Fibroblast of mammary gland (primary cell): ENCODE measurements at places on chromosomes 12 and 14.
A peak's percentile ranks its signal among the peaks of the same experiment; 100 is the strongest.

GRCh38 chr12:67891596-67891995 lies 97.7 kb upstream of the IFNG-AS1 start:
- no peak for DNase-seq

DNA sequence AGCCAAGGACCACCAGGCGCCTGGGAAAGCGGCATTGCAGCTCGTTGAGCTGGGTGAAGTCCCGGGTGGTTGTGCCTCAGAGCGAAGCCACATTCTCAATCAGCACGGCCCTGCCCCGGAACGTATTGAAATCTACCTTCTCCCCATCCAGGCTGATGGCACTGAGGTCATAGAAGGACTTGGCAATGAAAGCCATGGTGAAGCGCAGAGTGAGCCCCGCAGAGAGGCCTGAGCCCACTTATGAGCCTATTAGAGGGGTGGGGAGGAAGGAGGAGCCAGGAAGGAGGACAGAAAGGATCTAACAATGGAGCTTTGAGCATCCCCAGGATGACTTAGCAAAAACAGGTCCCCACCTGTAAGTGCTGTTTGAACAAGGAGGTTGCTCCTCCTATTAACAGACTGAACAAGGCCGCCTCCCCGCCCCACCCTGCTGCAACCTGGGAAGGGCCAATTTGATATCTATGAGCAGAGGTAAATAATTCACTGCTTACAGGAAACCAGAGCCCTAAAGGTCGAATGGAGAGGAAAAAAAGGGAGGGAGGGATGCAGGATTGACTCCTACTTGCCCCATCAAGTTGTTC lies at the start of gene GPX2:
Gene GPX2, minus strand, starts transcription at position 215 of the 581 bp plus-strand sequence. Its CDS starts 19 bp downstream, at position 196.
- DNase-seq = no peak

- DNase-seq = no peak
Observed at GRCh38 chr14:98234208-98234607, 1037.8 kb downstream of the BCL11B start.

DNA sequence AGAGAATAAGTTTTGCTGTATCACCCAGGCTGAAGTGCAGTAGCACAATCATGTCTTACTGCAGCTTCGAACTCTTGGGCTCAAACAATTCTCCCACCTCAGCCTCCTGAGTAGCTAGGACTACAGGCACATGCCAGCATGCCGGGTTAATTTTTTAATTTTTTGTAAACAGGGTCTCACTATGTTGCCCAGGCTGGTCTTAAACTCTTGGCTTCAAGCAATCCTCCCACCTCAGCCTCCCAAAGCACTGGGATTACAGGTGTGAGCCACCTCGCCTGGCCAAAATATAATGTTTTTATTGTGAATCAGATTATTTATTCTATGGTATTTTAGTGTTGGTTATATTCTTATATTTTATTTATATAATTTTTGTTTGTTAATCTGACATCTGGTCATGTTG lies 3.8 kb upstream of the ZNF740 start:
- DNase-seq = no peak

DNA sequence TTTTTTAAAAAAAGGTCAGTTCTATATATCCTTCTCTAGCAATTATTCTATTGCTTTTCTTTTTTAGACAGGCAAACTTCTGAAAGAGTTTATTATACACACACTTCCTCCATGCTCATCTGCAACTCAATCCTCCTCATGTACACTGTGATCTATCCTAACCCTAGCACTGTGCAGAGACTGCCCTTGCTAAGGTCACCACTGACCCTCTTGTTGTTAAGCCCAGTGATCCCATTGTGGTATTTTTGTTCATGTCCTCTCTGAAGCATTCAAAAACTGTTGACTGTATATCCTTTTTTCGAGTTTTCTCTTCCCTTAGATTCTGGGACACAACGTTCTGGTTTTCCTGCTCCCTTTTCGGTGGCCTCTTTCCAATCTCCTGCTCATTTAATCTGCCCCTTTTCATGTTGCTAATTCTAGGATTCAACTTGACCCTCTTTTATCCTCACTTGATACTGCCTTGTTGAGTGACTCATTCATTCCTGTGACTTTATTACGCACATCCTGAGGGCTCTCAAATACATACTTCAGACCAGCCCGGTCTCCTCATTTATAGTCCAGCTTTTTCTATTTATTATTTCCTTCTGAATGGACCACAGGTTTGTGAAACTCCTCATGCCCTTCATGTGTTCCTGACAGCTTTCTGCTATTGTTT lies 53.9 kb upstream of the PTPRB start:
- DNase-seq = peak; percentile 11

GRCh38 chr12:3333583-3333982 lies 157.4 kb upstream of the PRMT8 start:
- no peak for DNase-seq

- DNase-seq = no peak
Observed at GRCh38 chr12:47317175-47317915, 237.6 kb upstream of the AMIGO2 start.

- DNase-seq = no peak
Observed at GRCh38 chr12:32896432-32897280, at the start of gene PKP2. Gene PKP2 (minus strand): TSS chr12:32896777. CDS start chr12:32896731, 46 bp downstream.

- no peak for DNase-seq
Observed at GRCh38 chr12:17810399-17810798, 279.6 kb downstream of the RERGL start.

DNA sequence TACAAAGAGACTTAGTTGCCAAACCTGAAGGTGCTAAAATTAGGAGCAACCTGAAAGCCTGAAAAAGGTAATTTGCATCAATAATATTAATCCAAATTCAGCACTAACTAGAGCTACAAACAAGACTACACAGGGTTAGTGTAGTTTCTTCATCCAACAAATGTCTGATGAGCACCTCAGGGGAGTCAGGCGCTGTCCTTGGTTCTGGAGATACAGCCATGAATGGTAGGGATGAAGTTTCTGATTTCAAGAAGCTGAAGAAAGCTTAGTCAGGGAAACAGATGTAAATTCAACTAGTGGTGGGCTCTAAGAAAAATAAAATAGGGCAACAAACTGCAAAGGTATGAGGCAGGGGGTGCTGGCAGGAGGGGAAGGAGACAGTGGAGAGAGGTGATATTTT lies 266.3 kb downstream of the GLT1D1 start:
- no peak for DNase-seq

DNA sequence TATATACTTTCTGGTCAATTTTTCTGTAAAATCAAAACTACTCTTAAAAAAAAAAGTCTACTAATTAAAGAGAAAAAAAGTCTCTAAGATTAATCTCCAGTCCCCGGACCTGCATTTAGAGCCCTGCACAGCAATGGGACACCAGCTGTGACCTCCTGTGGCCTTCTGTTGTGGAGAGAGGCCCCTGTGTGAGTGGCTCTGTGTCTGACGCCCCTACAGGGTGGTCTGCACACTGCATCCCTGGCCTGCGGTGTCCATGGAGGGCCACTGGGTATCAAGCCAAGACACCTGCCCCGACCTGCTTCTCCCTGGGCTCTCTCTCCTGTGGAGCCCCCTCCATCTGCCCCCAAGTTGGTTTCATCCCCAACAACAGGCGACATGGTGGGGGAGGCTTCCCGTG lies 248.0 kb upstream of the DIO3 start:
- no peak for DNase-seq

- DNase-seq = no peak
Observed at GRCh38 chr14:65352964-65353530, 59.5 kb upstream of the FUT8 start.

- DNase-seq = no peak
Observed at GRCh38 chr12:106228320-106228710, 19.5 kb downstream of the CKAP4 start.

- DNase-seq = no peak
Observed at GRCh38 chr12:112063273-112063672, 45.3 kb downstream of the NAA25 start.

GRCh38 chr12:131088701-131089530 lies 135.2 kb downstream of the ADGRD1 start:
- DNase-seq = no peak

DNA sequence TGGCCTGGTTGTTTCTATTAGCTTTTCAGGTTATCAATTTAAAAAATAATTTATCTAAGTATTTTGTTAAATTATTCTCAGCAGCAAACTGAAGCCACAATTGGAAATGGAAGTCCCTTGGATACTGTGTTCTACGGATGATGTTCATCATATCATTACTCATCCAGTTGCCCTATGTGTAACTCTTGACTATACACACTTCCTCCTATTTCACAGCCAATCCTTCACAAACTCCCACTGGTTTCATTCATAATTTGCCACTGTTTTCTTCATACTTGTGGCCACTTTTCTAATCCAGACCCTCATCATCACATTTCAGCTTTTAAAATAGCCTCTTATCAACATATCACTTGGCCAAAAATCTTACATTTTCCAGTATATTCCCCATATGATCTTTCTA lies 84.0 kb downstream of the CATSPERB start:
- DNase-seq = peak; percentile 28

- no peak for DNase-seq
Observed at GRCh38 chr14:75411214-75411540, 16.6 kb upstream of the JDP2 start.

DNA sequence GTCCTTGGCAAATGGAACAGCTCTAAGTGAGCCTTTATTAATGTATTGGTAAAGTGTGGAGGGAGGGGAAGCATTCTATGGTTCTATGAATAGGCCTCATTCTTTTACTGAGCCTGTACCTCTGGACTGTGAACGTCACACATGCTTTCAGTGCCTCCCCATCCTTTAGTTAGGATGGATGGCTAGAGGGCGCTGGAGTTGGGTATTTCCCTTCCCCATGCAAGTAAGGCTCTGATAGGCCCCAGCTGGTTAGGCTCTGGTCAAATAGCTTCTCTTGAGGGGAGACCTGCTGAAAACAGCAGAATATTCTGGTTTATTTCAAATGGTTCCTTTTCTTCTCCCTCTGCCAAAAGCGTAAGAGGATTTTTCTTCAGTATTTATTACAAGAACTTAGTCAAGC lies 860.9 kb upstream of the MDGA2 start:
- DNase-seq = no peak

- no peak for DNase-seq
Observed at GRCh38 chr14:74909501-74909900, 13.6 kb downstream of the RPS6KL1 start.

- no peak for DNase-seq
Observed at GRCh38 chr14:36021591-36022320, 154.8 kb downstream of the PTCSC3 start.

- no peak for DNase-seq
Observed at GRCh38 chr14:103250874-103251273, 83.2 kb upstream of the EIF5 start.

DNA sequence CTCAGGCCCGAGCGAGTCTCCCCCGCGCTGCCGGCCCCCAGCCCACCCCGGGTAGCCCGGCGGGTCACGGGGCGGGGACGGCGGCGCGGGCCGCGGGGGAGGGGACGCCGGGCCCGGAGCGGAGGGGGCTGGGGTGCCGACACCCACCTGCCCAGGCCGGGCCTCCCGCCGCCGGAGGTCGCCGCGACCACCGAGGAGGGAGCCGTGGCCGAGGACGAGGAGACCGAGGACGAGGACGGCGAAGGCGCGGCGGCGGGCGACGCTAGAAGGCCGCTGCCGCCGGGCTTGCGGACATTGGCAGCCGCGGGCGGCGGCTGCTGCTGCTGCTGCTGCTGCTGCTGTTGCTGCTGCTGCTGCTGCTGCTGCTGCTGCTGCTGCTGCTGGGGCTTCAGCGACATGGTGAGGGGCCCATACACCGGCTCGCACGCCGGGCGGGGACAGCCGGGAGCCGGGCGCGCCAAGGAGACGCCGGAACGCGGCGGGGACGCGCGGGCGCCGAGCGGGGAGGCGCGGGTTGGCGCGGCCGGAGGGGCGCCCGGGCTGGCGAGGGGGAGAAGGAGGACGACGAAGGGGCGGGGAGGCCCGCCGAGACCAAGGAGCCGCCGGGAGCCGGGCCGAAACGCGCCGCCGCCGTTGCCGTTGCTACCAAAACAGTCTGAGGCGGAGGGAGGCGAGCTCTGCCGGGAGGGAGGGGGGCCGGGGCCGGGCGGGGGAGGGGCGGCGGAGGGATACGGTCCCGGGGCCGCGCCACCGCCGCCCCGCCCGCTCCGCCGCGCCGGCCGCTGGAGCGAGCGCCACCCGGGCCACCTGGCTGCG lies at the start of gene ATXN2:
Gene ATXN2, minus strand, starts transcription at position 679 of the 816 bp plus-strand sequence. Its CDS starts 281 bp downstream, at position 398.
- DNase-seq = no peak

GRCh38 chr12:52832985-52833905 lies 866 bp downstream of the KRT79 start:
- no peak for DNase-seq

GRCh38 chr12:14601692-14602478 lies 34.2 kb upstream of the PLBD1 start:
- no peak for DNase-seq

GRCh38 chr14:89239023-89239422 lies 178.0 kb downstream of the FOXN3 start:
- no peak for DNase-seq

DNA sequence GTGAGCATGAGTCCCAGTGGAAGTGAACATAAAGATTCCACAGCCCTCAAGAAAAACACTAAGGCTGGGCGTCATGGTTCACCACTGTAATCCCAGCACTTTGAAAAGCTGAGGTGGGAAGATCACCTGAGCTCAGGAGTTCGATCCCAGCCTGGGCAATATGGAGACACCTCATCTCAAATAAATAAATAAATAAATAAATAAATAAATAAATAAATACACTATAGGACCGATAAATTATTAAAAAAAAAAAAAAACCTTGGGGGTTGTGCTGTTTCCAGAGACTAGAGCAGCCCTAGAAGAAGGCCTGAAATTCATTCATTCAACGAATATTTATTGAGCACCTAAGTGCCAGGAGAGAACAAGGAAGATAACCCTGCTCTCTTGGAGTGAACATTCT lies 1.5 kb upstream of the KANSL2 start:
- no peak for DNase-seq

DNA sequence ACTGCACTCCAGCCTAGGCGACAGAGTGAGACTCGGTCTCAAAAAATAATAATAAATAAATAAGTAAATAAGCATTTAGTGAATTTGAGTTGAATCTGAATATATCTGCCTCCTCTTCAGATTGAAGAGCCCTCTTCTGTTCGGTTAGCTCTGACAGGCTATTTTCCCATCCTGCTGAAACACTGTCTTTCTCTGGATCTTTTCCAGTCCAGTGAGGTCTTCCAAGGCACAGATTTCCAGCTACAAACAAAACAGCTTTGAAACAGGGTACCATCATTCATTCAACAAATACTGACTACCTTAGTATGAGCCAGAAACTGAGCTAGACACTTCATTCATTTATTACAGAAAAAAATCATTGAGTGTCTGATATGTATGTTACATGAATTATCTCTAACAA lies 7.2 kb upstream of the SPRYD3 start:
- no peak for DNase-seq

GRCh38 chr12:111826992-111827391 lies 15.0 kb upstream of the MAPKAPK5 start:
- DNase-seq = no peak

DNA sequence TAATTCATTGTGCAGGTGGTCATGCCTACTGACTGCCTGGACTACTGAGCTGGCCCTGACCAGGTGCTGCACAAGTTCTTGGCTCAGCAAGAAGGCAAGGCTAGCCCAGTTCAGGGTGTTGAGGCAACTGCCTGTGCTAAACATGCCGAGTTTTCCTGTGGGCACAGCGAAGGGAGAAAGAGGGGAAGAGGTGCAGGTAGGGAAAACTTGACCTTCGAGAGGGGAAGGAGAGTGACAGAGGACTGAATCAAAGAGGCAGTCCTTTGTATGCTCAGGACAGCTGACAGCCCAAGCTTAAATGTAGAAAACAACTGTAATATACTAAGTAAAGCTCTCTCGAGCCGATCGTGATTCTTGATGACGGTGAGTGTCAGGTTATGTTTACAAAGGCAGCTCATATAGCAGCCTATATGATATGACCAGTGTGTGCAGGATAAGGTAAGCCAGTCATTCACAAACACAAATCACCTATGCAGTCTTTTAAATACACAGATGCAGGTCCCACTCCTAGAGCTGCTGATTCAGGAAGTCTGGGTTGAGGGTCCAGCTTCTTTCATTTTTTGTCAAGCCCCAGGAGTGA lies 2.6 kb downstream of the IRAK3 start:
- DNase-seq = no peak

GRCh38 chr12:54427106-54427505 lies 8.0 kb upstream of the ITGA5 start:
- DNase-seq = no peak
